Central memory CD4-positive, alpha-beta T cell (primary cell): ENCODE measurements at places on chromosomes 5 and 9.

- DNase-seq, result no peak
Observed at GRCh38 chr5:89346573-89346972, 463.6 kb upstream of the MEF2C start.

DNA sequence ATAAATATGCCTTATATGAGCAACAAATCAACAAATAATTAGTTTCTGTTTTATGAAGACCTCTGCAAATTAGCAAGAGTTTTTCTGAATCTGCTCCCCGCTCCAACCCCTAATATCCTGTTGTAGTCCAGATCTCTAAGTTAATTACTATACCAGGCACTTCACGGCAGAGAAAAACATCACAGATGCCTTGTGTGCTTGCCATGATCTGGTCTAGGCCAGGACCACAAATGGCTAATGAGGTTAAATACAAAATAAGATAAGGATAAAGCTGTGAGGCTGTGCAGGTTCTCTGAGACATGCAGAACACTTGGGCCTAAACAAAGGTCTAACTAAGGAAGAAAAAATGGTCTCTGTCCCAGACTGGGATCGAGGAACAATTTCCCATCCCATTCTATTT, 150.8 kb downstream of the SLIT3 start:
- DNase-seq, result no peak

DNA sequence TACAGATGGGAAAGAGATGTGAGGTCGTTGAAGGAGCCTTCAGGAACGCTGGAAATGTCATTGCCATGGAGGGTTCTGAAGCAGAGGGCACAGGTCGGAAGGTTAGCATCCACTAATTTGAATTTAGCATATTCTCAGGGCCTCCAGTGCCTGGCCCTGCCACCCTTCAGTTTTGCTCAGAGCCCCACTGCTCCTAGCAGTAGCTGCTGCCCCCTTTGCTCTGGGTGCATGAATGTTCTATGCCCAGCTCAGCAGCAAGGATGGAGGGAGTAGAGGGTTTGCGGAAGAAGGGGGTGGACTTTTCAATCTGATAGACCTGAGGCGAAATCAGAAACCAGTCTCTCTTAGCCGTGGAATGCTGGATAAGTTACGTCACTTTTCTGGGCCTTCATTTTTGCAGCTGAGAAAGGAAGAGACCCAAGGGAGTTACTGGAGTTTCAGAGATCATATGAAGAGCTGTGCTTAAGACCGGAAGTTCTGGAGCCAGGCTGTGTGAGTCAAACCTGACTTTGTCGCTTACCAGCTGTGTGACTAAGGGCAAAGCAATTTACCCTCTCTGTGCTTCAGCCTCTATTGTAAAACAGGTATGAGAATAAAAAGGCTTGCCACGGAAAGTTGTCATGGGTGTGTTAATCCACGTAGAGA, 133.2 kb upstream of the PANK3 start:
- no peak for DNase-seq

DNA sequence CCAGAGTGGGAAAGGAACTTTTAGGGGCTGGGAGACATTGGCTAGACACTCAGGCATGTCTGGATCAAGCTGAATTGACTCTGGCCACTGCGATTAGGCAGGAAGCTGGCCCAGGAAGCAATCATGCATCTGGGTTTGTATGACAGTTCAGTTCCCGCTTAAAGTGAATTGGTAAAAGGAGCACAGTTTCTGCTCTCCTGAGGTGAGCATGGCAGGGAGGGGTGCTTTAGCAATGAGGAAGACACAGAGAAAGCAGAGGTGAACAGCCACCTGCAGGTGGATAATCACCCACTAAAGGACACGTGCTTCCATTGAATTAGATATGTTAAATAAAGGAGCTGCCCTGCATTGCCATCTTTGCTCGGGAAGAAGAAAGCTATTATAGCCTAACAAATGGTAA, 248.1 kb upstream of the MAP3K1 start:
- DNase-seq, result no peak

DNA sequence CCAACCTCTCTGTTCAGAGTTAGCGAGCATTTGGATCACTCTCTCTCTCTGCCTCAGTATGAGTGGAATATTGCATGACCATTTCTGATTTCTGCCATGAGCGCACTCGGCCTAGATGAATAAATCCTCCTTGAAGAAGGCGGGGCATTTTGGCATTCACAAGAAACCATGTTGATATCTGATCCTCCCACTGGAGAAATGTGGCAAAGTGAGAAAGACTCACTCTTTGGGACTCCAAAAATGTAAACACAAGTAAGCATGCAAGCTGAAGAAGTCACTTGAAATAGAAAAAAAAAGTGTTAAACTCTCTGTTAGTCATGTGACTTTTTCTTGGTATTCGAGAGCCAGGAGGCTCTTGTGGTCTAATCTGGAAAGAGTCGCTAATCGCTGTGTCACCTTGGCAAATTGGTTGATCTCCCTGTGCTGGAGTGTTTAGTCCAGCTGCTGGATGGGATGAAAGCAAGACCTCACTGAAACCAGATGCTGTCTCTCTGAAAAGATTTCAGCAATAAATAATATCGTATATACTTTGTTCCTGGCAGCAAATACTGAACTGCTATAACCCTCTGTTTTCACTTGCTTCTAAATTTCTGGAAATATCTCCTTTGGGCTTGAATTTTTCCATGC, 95.5 kb downstream of the GHR start:
- no peak for DNase-seq

- DNase-seq, result no peak
Observed at GRCh38 chr9:131197160-131197911, 72.0 kb downstream of the NUP214 start.

DNA sequence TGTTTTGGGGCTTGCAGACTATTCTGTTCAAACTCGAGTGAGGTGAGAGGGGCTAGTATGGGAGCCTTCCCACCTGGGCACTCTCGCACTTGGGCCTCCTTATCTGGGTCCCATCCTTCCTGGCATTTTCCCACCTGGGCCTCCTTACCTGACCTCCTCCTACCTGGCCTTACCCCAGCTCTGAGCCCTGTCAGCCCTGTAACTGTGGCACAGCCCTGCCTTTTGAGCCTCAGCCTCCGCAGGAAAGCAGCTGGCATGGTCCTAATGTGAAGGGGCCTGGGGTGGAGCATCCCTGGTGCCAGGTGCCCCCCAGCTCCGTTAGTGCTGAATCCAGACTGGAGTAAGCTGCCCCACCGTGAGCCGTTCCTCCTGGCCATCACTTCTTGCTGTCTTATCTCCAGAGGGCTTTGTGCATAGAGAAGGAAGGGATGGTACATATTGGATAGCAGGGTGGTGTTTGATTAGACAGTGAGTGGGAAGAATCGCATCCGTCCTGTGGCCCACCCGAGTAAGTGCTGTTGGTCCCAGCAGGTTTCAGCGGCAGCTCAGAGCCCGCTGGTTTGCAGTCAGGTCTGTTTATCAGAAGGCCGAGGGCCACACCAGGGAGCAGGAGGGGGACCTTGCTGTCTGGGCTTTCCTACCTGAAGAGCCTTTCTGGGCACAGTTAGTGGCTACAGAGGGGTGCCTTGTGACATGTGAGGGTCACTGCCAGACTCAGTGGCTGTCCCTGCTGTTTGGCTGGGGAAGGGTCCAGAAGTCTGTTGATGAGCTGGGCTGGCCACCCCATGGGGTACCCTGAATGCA, 76.5 kb downstream of the WNK2 start:
- DNase-seq, result no peak
